ENCODE measurements at places on chromosomes 11 and 22.

DNA sequence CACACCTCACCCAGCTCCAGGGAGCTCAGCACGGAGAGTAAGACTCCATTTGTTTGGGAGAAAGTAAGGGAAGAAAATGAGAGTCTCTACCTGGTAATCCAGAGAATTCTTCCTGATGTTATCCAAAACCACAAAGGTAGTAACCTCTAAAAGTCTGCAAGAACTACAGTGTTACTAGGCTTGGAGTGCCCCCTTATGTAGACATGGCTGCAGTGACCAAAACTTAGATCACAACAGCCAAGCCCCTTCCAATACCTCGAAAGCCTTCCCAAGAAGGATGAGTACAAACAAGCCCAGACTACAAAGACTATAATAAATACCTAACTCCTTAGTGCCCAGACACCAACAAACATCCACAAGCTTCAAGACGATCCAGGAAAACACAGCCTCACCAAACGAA lies 4.9 kb downstream of the UBE2L6 start:
- DNase-seq = no peak

GRCh38 chr22:38207898-38208432 lies 6.2 kb downstream of the MAFF start:
- no peak for DNase-seq

DNA sequence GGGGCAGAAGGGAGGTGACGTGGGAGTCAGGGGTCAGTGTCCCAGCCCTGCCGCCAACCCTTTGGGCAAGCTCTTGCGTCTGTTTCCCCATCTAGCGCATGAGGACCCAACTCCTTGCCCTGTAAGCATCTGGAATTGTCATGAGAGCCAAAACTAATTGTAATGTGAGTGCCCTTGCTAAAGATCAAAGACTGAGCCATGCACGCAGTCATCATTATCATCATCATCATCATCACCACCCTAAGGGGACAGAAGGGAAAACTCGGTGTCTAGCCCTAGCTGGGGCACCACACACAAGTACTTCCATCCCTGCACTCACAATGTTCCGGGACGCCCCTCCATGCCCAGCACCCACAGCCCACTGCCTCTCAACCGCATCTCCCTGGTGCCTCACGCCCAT lies 2.5 kb downstream of the LIF start:
- no peak for DNase-seq

- DNase-seq = no peak
Observed at GRCh38 chr22:37639771-37640590, 512 bp downstream of the SH3BP1 start.

DNA sequence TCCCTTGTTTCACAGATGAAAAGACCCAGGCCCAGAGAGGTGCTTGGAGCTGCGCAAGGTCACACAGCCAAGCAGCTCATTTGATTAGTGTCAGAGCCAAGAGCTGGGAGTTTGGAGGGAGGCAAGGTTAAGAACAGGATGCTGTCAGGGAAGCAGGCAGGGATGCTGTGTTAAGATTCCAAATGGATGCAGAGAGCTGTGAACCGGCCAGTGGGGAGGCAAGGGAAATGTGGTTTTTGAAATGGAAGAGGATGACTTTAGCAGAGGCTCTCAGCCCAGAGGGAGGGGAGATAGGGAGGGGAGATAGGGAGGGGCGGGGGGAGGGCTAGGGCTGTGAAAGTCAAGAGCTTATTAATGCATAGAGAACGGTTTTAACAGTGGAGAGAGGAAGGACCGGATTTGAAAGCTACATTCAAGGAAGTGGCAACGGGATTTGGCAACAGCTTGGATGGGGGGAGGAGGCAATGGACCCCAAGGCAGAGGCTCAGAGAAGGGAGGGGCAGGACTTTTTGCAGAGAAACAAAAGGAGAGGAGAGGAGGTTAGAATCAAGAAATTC lies 13.0 kb downstream of the RTN4RL2 start:
- no peak for DNase-seq

DNA sequence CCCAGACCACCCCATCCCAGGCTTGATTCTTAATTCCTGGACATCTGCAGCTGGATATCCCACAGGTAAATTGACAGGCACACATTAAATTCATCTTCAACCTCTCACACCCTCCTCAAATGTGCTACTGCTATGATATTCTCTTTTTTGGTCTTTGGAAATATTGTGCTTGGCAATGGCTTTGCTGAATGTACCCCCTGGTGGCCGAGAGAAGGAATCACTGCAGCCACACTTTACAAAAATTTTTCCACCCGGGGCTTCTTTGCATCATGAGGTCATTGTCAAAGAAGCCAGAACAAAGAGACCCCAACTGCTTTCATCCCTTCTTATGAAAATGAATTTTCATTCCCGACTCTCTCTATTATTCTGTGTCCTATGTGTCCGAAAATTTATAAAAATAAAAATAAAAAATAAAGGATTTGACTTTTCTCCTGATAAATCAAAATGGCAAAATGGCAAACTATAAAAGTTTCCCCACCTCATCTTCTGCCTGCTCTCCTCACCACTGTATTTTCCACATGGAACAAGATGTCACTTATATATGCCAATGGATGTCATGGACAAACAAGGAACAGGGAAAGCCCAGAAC lies 15.0 kb upstream of the CYB5R2 start:
- no peak for DNase-seq

GRCh38 chr11:61731211-61731951 lies 21.1 kb upstream of the MYRF start:
- no peak for DNase-seq

DNA sequence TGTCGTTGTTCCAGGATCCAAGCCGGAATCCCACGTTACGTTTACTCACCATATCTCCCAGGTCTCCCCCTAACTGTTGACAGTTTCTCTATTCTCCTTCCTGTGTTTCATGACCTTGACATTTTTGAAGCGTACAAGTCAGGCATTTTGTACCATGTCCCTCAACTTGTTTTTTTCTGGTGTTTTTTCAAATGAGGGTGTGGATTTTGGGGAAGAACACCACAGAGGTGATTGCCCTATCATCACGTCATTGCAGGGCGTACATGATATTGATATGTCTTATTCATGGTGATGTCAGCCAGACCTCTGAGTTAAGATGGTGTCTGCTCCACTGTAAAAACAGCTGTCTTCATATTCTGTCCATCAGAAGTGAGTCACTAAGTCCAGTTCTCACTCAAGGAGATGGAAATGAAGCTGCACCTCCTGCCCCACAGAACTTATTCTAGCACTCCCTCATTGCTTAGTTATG lies 28.3 kb upstream of the SOX10 start:
- no peak for DNase-seq

- DNase-seq = no peak
Observed at GRCh38 chr11:27842290-27842689, 142.0 kb upstream of the BDNF start.

GRCh38 chr11:36376888-36377758 lies 81.0 kb downstream of the PRR5L start:
- no peak for DNase-seq

DNA sequence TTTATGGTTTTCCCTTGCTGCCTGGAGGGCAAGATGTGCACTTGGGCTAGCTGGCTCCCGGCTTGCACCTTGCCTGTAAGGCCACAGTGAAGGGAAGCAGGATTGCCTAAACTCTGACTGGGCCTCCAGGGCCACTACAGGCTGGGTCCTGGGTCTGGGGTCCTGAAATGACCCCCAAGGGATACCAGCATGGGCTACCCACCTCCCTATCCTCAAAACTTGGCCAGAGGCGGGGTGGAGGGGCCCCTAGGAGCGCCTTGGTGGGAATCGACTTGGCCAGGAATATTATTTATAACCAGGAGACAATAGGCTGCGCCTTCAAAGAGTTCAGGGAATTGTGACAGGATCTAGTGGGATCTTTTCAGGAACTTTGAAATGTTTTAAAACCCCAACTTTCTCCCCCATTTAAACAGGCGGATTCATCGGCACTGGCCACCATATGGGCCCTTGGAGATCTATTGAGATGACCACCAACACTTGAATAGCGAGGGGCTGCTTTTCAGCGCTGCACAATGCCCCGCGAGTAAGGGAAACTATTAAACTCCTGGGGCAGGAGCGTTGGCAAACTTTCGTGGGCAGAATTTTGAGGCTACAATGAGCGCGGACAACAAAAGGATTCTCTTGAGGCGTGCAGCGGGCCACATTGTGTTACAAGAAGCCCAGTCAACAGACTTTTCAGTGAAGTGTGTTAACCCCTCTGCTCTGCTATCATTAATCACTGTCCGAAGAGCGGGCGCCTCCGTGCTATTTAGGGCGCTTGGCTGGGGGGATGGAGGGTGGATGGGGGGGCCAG lies 15.2 kb downstream of the PAX6 start:
- no peak for DNase-seq

DNA sequence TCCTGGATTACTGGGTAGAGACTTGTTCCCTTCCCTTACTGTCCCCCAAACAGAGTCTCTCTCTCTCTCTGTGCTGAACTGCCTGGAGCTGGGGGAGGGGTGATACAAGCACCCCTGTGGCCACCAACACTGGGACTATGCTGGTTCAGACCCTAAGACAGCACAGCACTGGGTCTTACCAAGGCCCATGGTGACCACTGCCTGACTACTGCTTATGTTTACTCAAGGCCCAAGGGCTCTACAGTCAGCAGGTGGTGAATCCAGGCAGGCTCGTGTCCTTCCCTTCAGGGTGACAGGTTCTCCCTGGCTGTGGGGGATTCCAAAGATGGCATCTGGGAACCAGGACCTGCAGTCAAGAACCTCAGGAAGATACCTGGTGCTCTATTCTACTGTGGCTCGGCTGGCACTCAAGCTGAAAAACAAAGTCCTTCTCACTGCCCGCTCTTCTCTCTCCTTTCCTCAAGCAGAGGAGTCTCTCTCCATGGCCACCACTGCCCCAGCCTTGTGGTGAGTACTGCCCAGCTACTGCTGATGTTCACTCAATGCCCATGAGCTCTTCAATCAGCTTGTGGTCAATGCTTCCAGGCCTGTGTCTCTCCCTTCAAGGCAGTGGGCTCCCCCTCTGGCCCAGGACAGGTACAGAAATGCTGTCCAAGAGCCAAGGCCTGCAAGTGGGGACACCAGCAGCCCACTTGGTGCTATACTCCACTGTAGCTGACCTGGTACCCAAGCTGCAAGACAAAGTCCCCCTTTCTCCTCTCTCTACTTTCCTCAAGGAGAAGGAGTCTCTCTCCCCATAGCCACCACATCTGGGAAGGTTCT lies 41.8 kb upstream of the SHANK2 start:
- no peak for DNase-seq

GRCh38 chr11:119894916-119895315 lies 165.9 kb upstream of the NECTIN1 start:
- no peak for DNase-seq

GRCh38 chr11:69055598-69056516 lies 7.1 kb downstream of the TPCN2 start:
- DNase-seq = peak; percentile 88

DNA sequence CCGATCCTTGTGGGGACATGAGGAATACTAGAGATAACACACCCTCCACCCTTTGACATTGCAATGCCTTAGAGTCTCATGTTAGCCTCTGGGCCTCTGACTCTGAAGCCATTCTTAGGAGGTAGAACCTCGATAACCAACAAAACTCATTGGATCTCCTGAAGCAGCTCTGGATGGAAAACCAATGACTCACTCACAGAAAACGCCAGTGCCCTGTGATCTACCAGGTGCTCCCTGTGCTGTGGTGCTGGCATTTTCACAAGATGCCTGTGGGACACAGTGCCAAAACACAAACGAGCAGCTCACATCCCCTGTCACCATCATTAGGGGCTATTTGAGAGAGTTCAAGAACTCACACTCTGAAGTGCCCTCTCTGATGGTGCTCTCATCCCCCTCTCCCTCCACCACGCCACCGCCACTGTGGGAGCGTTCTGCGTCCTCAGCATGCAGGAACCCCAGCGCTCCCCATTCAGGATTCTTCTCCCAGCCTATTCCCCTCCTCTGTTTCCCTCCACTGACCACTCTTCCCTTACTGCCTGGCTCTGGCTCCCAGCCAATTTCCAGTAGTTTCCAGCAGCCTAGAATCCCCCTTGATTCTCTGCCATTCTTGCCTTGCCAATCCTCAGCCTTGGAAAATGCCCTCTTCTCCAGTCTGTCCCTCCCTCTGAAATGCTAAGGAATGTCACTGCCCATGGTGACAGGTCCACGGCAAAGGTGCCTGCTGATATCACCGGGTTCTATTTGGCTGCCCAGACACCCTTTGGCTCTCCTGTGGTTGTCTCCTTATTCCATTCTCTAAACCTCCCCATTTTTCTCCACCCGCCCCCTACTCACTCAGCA lies 4.7 kb upstream of the POLD4 start:
- DNase-seq = no peak

DNA sequence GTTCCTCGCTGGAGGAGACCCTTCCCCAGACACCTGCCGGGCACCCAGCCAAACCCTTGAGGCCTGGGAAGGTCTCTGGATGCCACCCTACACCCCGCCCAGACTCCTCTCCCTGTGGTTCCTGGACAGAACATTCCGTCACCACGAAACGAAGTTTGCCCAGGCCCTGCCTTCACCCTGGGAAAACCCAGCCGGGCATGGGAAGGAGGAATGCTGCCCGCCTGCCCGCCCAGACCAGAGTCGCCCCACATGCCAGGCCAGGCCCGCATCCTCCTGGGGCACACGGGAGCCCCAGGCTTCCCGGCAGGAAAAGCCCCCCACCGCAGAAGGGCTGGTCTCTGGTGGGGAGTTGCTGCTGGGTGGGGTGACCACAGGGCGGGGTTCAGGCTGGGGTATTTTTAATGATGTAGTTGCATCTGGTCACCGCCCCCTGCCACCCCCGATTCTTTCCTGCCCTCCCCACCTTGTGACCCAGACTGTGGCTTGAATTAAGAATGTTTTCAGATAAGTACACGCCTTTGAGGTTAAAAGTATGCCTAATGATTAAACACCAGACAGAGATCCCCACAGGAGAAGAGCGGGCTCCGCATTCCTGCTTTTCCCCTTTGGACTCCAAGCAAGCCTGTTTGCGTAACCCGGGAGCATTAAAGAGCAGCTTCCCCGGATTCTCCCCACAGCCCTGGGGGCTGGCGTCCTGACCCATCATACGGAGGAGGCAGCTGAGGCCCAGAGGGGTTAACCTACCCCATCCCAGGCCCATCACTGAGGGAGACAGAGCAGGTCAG lies 44.6 kb upstream of the PPARA start:
- DNase-seq = no peak

GRCh38 chr11:109075976-109076375 lies 346.0 kb upstream of the C11orf87 start:
- no peak for DNase-seq

DNA sequence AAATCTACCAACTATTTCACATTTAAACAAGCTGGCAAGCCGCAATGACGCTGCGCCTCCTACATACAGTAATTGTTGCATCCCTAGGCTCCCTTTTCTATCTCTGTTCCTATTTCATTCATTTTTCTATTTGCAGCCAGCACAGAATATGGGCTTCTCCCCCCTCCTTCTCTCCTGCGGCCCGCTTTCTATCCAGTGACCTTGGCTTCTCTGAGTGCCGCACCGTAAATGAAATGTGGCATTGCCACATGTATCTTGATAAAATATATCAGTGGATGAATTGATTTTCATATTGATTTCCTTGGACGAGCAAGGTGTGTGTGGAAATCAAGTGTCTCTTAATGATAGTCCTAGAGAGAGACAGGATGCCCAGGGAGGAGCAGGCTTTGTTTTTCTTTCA lies 70.2 kb downstream of the ZBTB16 start:
- DNase-seq = no peak

GRCh38 chr11:117459979-117460300 lies 132.3 kb downstream of the CEP164 start:
- DNase-seq = no peak

All from GM19239 (cell line).